NCI-H446 (cell line): ENCODE measurements at places on chromosomes 11 and 22.
A peak's percentile ranks its signal among the peaks of the same experiment; 100 is the strongest.

DNA sequence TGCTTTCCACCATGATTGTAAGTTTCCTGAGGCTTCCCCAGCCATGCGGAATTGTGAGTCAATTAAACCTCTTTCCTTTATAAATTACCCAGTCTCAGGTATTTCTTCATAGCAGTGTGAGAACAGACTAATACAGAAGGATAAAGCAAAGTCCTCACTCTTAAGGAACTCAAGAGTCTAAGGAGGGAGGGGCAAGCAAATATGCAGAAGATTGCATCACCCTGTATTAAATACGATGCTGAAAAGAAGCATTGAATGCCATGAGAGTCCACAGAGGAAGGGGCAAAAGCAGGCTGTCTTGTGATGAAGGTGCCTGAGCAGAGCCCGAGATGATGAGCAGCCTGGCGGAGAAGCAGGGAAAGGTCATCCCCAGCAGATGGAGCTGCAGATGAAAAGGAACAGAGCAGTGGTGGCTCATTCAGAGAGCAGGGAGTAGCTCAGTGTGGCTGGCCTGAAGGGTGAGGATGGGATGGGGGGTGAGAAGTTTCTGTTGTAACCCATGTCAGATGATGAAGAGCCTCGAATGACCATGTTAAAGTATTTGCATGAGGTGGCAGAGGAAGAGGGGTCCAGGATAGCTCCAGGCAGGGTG is 6.3 kb upstream of the IZUMO1R start:
- DNase-seq: no peak

DNA sequence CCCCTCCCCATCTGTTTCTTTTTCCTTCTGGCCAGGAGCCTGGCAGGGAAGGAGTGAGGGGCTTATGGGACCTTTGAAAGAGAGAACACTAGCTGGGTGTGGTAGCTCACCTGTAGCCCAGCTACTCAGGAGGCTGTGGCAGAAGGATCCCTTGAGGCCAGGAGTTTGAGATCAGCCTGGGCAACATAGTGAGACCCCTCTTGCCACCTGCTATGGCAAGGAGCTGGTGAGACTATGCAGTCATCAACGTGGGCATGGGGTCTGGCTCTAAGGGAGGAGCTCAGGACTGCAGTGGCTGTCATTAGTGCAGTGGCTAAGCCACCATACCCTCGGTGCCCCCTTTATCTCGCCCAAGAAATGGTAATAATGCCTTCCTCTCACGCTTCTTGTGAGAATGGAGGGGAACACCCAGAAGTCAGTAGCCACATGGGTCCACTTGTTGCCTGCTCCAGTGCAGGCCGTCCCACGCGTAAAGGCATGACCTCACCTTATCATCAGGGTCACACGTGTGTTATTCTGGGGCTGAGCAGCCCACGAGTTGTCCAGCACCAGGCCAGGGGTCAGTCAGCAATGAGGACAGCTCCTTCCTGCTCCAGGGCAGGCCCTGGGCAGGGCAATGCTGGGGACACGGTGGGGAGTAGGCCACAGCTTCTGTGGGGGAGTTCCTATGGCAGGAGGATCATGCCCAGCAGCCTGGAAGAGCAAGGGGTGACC is 27.7 kb upstream of the TEF start:
- DNase-seq: no peak

- DNase-seq: no peak
These were observed 840 bp downstream of the GRAMD1B start for GRCh38 chr11:123430721-123431497.

GRCh38 chr22:47315862-47316419 is 553.5 kb downstream of the TBC1D22A start:
- no peak for DNase-seq

DNA sequence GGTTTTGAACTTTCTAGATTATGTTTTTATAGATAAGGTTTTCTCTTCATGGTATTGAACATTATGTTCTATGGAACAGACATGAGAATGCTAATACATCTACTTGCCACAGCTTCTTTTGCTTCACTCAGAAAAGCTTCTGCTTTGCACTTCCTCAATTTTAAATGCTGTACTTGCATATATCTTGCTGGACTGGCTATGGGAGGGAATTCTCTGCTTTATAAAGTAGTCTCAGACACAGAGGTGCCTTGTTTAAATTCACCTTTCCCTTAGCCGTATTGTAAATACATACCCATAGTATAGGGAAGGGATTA is 173.9 kb downstream of the DDX10 start:
- no peak for DNase-seq

GRCh38 chr11:38884145-38884865 is 2286.3 kb upstream of the RAG2 start:
- DNase-seq: no peak

GRCh38 chr22:23833017-23833751 is 5.6 kb downstream of the DERL3 start:
- no peak for DNase-seq

GRCh38 chr11:33455867-33456463 is 198.8 kb downstream of the HIPK3 start:
- no peak for DNase-seq

DNA sequence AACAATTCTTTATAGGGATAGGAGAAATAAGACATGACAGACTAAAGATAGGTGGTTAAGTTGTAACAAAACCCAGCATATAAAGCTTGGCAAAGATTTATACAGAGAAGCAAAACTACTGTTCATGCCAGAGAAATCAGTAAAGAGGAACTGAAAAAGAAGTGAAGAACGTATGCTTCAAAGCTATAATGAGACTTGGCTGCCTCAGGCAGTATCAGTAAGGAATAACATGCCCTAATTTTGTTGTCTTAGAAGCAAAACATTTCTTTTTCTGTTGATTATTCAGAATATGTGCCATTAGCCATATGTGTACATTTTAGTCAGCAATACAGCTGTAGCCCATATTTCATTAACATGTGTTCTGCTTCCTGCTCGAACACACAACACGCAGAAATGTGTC is 403.2 kb downstream of the NELL1 start:
- no peak for DNase-seq

DNA sequence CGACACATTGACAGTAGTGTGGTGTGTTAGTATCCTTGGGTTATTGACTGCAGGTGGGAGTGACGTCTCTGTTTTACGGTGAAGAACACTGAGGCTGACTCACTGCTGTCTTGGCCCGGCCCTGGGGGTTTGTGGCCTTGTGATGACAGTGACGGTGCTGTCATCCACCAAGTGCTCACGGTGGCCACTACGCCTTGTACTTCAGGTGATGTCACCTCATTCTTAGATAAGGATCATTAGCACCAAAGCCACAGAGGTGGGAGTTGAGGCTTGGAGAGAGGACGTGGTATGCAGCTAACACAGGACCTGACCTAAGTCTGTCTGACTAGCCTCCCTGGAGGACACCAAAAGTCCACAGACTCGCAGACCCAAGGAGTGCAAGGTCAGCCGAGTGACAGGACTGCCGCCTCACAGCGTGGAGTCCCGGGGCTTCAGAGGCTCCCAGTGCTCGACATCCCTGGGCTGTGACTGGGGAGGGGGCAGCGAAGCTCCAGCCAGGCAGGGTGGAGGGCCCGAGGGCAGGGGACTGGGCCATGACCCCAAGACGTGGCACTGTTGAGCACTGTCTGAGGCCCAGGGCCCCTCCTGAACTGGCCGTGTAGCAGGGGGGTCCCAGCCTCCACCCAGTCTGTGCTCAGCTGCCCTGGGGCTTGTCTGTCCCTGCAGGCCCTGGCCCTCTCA is 56.5 kb downstream of the NAT10 start:
- DNase-seq: no peak

- DNase-seq: no peak
These were observed 526.1 kb downstream of the MIAT start for GRCh38 chr22:27183474-27183873.

DNA sequence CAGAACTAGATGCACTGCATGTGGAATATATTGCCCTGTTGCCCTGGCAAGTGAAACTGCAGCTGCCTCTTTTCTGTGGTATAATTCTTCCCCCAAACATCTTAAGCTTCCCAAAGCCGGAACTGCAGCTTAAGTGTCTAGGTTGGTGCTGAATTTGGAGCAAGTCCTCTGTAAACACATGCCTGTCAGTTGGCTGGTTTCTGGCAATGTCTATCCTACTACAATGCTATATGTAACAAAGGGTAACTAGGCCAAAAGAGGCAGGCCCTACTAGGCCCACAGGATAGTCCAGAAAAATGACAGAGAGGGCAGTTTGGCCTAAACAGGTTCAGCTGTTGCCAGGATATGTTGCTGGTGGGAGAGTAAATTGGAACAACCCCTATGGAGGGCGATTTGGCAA is 27.9 kb downstream of the ASCC2 start:
- DNase-seq: peak; percentile 48

GRCh38 chr11:8649361-8649760 is 33.1 kb downstream of the TRIM66 start:
- no peak for DNase-seq

GRCh38 chr11:43269254-43269918 is 42.4 kb upstream of the API5 start:
- peak; percentile 70 for DNase-seq

DNA sequence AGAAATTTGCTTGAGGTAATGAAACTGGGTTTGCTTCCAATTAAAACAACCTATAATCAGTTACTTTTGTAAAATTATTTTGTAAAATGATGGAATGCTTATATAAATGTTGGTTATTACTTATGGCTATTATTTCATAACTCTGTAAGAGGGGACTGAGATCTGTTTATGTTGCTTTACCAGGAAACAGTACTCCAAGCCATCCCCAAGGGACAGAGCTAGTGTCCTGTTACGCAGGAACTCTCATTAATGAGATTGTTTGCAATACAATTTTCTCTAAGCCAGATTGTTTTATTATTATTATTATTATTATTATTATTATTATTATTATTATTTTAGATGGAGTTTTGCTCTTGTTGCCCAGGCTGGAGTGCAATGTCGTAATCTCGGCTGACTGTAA is 2.3 kb upstream of the NOX4 start:
- DNase-seq: no peak

DNA sequence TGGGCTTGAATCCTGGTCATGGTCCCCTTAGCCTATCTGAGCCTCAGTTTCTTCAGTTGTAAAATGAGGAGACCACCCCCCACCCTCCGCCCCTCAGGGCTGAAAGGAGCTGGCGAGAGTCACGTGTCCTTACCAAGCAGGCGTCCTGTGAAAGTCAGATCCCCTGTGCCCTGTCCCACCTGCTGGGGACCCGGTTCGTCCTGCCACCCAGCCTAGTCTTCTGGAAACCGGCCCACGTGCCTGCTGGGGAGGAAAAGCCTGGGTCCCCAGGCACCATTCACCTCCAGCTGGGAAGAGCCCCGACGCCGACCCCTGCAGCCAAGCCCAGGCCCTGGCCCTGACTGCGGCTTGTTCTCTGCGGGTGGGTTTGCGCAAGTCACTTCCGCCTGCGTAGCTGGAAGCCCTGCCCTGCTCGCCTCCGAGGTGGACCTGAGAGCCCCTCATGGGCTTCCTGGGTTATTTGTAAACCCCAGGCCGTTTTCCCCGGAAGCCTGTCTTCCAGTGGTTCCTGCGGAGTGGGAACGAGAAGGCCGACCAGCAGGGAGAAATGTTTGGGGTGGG is 679 bp upstream of the SSH3 start:
- no peak for DNase-seq

DNA sequence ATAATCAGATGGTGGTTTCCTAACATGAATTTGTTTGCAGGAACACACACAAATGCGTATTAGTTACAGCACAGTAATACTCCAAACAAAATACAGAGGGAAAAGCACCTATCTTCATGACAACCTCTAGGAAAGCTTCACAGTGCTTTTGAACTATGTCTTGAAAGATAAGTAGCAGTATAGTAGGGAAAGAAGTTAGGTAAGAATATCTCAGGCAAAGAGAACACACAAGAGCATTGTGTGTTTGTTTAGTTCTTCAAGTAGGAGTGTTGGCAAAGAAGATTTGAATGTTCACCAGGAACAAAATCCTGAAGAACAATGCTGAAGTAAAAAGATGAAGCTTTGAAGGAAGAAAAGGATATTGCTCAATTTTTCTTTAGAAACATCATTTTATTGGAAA is 54.1 kb downstream of the ANO5 start:
- DNase-seq: no peak

DNA sequence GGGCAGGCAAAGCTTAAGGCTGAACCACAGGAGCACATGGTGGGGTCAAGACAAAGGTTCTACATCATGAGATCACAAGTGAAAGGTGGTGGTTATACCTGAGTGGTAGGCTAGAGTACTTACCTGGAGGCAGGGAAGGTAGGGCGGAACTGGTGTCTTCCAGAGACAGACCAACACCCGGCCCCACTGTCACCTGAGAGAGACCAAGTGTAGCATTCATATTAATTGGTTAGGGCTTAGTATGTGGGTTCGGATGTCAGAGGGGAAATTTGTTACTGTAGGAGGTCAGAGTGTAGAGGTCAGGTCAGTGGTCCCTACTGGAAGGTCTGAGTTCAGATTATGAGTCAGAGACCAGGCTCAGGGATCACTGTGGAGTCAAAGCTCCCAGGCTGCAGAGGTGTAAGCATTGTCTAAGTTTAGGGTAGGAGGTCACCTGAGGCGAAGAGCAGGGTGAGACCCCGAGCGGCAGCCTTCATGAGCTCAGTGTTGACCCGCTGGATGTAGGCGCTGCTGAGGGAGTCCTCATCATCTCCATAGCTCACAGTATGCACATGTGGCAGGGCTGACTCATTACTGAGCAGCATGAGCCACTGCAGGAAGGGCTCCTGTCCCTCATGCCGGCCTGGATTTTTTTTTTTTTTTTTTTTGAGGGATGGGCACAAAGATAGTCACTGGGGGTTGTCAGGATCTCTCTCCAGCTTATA is 3.2 kb downstream of the TPP1 start:
- DNase-seq: no peak

GRCh38 chr11:89065066-89065465 is 716 bp downstream of the GRM5 start:
- no peak for DNase-seq

GRCh38 chr22:23548501-23549197 is 31.4 kb downstream of the IGLL1 start:
- no peak for DNase-seq

- no peak for DNase-seq
These were observed 13.1 kb downstream of the ADM start for GRCh38 chr11:10317776-10318526.

GRCh38 chr22:42844756-42845155 is 12.3 kb downstream of the ARFGAP3 start:
- DNase-seq: no peak

DNA sequence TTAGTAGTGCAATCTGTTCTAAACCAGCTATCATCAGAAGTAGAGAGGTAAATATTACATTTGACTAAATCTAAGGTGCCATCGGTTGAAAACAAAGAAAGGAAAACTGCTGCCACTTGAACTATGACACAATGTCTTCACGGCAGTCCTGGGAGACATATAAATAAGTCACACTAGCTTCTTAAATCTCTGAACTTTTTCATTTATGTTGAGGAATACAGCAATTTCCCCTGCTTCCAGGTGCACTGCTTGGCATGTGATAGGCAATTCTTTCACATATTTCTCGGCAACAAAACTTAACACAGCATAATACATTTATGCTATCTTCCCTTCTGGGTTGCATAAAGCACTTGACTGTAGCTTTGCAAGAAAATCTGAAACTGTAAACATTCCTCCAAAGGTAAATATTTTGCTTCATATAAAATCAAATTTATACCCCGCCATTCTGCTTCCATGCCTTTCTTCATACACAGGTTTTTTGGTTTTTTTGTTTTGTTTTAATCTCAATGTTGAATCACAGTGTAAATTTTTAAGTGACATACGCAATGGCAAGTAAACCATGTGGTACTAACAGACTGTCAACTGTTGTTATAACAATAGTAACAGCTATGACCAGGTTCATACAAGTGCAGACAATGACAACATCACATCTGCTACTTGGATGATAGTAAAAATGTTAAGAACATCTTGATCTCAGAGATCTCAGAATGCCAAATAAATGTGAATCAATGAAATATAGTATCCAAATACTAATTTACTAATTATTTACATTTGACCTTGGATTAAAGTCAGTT is 18.2 kb downstream of the USP28 start:
- DNase-seq: no peak

- no peak for DNase-seq
These were observed 23.9 kb downstream of the OR10A6 start for GRCh38 chr11:7907121-7907520.
